ENCODE measurements at places on chromosomes 16 and 17.

DNA sequence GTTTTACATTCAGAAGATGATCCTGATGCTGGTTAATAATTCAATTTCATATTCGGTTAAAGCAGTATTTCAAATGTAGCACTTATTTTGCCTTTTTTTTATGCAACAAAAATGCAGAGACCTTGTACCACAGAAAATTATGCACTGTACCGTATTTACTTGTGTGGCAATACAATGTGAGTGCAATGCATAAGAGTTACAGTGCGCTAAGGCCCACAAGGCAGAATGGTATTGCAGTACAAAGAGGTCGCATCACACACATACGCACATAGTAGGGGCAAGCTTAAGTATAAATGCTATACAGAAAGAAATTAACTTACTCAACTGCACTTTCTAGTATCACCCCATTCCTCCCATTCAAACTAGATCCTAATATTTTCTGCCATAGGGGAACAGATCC lies 103.0 kb downstream of the SYCE1L start:
- no peak for DNase-seq

- peak; percentile 59 for DNase-seq
These were observed 1.3 kb downstream of the ARL5C start for GRCh38 chr17:39164675-39165143.

GRCh38 chr16:27346819-27347218 lies 33.0 kb downstream of the IL4R start:
- no peak for DNase-seq

- peak; percentile 20 for DNase-seq
These were observed 7.5 kb upstream of the TMEM170A start for GRCh38 chr16:75471723-75472633.

DNA sequence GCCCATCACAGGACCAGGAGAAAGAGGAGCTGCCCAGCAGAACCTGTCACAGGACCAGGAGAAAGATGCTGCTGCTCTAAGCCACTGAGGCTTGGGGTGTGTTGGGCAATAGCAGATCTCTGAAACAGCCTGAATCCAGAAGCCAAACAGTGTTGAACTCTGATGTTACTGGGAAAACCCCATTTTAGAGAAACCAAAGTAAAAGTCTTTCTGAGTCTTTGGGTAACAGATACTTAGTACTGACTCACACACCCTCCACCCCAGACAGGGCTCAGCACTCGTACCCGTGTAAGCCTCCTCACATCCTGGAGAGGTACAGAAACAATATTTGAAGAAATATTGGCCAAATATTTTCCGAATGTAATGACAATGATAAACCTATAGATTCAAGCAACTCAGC lies 82.8 kb upstream of the GNG13 start:
- DNase-seq, result no peak

- DNase-seq, result no peak
These were observed 9.8 kb upstream of the LASP1NB start for GRCh38 chr17:38915639-38915995.

DNA sequence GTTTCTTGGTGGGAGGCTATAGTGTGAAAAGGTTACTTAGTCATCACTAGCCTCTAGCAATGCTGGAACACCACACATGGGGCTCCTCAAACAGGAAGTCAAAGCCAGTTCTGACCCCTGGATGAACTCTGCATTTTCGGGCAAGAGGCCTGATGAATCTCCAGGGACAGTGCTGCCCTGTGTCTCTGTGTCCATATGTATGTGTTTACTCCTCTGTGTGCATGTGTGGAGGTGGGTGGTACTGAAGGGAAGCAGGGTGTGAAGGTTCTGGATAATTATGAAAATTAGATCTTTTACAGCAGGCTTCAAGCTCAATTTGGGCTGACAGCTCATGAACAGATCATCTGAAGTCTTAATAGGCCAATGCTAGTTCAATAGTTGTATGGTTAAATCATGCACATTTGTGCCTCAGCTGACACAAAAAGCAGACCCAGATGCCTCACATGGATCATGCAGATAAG lies 133.6 kb downstream of the SNX11 start:
- DNase-seq, result no peak

DNA sequence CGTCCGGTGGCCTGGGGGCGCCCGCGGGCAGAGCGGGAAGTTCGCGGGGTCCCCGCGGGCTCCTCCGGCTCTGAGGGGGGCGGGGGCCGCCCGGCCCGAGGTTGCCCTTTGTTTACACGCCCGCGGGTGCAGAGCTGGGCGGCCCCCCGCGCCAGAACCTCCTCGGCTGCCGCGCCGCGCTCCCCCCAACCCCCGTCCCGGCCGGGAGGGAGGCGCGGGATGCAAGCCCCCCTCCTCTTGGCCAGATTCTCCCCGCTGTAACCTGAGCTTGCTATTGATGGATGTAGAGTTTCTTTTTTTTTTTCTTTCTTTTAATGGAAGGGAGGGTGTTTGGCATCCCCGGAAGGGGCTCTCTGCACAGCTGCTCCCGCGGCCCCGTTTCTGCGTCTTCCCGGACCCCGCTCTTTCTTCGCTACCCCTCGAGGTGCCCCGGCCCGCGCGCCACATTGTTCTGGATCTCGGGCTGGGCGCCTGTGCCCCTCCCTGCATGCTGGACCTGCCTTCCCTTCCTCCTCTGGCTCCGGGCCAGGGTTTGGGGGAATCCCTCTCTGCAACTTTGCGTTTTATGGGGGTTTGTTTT lies 646 bp downstream of the CBX2 start:
- no peak for DNase-seq

DNA sequence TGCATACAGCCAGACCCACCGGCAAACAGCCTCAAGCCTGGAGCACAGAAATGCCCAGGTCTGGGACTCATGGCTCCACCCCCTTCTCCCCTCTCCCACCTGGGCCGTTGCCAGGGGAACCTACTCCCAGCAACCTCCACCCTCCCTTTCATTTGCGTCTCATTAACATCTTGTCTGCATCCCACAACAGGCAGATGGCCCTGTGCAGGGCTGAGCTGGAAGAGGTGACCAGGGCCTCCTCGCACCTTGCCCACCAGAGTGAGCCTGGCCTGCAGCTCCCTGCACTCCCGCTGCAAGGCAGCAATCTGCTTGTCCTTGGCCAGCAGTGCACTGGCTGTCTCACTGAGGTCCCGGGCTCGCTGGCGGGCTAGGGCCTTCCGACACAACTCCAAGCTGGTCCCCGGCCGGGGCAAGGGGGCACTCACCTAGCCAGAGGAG lies 3.3 kb downstream of the TSPOAP1 start:
- DNase-seq, result no peak

DNA sequence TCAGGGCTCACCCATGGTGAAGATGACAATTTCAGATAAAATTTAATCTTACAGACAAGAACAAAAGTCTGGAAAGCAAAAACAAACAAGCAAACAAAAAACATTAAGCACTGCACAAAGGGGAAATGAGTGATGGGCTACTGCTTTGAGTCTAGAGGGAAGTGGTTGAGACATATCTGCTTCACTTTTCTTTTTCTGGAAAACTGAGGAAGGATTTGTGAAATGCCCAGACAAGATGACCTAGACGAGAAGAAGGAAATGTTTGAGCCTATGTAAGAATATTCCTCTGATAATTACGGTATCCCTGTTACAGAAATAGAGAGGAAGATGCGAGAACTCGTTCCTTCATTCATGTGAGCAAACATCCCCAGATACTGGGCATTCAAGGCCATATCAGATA lies 11.5 kb upstream of the HYDIN start:
- no peak for DNase-seq

GRCh38 chr17:66737524-66737923 lies 97.4 kb upstream of the CACNG5 start:
- no peak for DNase-seq
